Esophagus mucosa (tissue), 1 donor: ENCODE measurements at places on chromosomes 1 and 21. TPM values are rescaled to one million over a fixed set of nuclear protein-coding genes. Genes with fewer than 3 reads are reported as not detected.
A peak's percentile ranks its signal among the peaks of the same experiment; 100 is the strongest.

The ACTN2 gene
- 0.24 TPM for total RNA-seq

DNA sequence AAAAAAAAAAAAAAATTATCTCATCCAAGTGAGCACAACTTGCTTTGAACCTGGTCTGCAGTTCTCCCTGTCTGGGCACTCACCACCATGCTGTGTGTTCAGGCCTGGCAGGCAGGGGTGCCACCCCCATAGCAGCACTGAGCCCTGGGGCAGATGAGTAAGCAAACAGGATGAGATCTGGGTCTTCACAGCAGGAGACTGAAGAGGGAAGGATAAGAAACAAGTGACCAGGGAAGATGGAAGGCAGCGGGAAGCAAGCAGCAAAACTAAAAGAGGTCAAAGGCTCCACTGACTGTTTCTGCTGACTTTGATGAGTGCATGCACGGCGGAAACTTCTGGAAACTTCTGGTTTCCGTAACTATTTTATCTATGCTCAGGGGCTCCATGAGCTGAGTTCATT lies 133.5 kb upstream of the SOD1 start:
- no peak for ATAC-seq

The NHLH1 gene
- 0.08 TPM for total RNA-seq

GRCh38 chr1:70427976-70428375 lies 16.9 kb downstream of the CTH start:
- no peak for ATAC-seq

DNA sequence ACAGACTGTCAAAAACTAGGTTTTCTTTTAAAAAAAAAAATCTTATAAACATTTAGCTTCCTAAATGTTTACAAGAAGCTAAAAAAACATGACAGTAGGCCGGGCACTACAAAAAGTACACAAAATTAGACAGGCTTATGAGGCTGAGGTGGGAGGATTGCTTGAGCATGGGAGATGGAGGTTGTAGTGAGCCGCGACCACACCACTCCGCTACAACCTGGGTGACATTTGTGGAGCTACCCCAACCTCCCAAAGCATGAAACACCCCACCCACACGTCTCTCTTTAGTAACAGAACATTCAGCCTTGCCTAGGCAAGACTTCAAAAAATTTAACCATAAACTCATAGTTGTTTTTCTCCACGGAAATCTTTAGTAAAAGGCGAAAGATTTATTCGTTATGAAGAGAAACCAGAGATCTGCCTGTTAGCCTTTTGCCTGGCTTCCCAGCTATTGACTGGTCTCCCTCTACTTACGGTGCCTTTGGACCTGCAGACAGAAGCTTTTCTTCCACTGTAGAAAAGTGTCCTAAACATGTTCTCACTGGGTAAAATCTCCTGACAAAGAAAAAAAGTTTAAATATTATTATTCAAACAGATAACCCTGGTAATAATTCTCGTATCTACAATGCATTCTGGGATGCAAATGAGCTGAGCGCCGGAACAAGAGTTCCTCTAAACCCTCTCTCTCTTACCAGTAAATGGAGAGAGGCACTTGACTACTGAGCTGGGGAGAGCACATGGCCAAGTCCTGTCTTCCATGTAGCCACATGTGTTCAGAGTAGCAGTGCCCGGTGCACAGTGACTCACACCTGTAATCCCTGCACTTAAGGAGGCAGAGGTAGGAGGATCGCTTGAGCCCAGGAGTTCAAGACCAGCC lies 9.2 kb downstream of the RNU5D-1 start:
- ATAC-seq: peak; percentile 90

DNA sequence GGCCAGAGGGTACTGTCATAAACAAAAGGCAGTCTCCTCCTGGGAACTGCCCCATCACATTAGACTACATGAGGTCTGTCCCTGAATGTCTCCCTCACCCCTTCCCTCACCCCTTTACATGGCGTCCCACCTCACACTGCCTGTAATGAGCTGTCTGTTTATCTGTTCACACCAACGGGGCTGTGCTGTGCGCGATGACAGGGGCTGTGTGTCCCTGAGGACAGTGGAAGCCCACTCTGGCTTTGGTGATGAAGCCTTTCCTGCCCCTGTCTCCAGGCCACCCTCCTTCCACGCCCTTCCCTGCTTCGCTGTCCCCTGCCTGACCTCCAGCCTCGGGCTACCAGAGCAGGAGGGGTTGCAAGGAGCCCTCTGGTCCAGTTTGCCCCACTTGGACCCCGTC lies 22.7 kb downstream of the RHBG start:
- no peak for ATAC-seq

The ST6GALNAC5 gene
- total RNA-seq: 0.96 TPM

GRCh38 chr1:11908095-11908675 lies 18.0 kb downstream of the KIAA2013 start:
- peak; percentile 66 for ATAC-seq

DNA sequence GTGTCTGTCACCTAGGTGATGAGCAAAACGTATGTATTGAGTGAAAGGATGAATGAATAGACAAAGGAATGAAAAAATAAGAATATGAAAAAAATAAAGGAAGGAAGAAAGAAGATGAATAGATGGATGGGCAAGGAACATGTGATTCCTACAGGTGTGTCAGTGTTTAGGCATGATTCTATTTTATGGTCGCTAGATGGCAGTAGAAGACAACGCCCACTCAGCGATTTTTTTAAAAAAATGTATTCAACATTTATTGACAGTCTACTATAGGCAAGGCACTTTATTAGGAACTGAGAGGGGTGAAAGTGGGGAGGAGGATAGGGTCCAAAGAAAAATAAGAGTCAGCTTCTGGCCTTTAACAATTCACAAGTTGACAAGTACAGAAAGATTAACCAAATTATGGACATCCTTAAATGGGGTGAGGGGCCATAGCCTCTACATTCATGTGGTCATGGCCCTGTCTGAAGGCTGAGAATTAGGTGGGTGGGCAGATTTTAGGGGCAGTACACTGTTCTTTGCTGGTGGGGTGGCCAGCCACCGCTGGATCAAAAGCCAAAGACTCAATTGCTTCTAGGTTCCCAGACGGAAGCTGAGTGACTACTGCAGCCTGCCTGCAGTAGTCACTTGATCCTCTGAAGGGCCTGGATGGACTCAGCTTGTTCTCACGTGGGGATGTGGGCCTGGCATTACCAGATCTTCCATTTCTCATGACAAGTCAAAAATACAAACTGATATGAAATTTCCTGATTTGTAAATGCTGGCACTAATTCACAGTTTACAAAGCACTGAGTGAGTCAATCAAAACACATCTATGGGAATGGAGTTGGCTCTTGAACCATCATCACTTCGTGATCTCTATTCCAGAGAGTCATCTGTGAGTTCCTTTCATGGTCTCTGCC lies 83.9 kb downstream of the FASLG start:
- ATAC-seq: peak; percentile 37

The S100A9 gene
- 34,355 TPM for total RNA-seq

DNA sequence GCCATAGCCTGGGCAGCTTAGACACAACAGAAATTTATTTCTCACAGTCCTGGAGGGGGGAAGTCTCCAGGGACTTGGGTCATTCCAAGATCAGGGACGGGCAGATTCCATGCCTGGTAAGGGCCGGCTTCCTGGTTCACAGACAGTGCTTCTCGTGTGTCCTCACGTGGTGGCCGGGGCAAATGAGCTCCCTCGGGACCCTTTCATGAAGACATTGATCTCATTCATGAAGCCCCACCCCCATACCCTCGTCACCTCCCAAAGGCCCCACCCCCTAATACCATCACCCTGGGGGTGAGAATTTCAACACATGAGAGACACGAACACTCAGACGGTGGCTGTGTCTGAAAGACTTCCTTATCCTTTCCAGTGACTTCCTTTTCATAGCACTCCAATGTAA lies 51.5 kb downstream of the ACOT7 start:
- ATAC-seq: no peak

The THEM5 gene
- total RNA-seq: 0.32 TPM

GRCh38 chr1:239879321-239880170 lies 212.1 kb upstream of the FMN2 start:
- ATAC-seq: peak; percentile 85

The ACTL8 gene
- 0.20 TPM for total RNA-seq

DNA sequence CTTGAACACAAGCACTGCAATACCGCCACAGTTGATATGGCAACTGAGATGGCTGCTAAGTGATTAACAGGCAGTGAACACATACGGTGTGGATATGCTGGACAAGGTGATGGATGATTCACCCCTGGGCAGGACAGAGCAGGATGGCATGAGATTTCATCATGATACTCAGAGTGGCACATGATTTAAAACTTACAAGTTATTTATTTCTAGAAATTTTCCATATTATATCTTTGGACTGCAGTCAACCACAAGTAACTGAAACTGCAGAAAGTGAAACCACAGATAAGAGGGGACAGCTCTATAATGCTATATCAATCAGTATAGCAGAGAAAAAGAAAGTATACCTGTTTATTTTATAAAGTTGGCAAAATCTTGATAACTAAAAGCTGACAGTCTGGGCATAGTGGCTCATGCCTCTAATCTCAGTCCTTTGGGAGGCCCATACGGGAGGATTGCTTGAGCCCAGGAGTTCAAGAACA lies 47.9 kb downstream of the PHACTR4 start:
- ATAC-seq: peak; percentile 97

- ATAC-seq: peak; percentile 8
Observed at GRCh38 chr1:9721606-9722377, 70.3 kb downstream of the PIK3CD start.

The PCBP3 gene
- 0.72 TPM for total RNA-seq

- ATAC-seq: peak; percentile 72
Observed at GRCh38 chr21:36209626-36210171, 53.1 kb downstream of the DOP1B start.

- no peak for ATAC-seq
Observed at GRCh38 chr1:231420299-231420958, 1.7 kb downstream of the EGLN1 start.

DNA sequence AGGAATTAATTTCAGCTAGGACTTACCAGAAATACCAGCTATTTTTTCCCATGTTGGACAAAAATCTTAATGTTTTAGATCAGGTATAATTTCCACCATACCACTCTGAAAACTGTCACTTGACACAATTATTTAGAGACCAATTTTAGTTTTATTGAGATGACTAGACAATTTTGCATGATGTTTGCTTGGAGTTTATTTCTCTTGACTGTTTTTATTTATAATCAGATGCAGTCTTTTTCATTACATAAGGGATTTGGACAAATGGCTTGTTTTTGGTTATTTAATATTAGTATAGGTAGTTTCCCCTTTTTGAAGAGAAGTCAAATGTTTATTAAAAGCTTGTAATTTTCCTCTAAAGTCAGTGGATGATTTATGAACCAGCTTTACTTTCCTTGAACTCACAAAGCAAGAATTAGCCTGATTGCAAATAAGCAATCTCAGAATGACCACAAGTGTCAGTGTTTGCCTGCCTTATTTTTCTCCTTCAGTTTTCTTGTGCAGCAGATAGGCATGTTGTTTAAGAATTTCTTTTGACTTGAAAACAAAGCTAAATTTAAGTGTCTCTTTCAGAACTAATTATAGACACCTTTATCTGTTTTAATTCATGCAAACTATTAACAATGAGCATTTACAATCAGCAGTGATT lies 3.8 kb upstream of the B3GALT2 start:
- ATAC-seq: no peak

DNA sequence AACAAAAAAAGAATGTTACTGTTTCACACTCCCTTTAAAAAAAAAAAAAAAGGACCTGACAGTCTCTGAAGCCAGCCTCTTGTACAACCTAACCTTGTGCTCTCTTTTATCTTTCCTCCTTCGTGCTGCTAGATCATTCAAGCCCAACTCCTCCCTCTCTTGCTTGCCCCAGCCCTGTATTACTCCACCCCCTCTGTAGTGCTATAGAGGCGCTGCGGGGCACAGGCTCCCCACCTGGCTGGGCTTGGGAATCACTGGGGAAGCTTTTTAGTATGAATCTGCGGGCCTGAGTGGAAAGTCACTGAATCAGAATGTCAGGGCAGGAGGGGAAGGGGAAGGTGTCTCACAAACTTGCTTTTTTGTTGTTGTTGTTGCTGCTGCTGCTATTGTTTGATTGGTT lies 383.7 kb upstream of the CAMK1G start:
- ATAC-seq: no peak

GRCh38 chr1:89986020-89986419 lies 8.9 kb upstream of the ZNF326 start:
- no peak for ATAC-seq

DNA sequence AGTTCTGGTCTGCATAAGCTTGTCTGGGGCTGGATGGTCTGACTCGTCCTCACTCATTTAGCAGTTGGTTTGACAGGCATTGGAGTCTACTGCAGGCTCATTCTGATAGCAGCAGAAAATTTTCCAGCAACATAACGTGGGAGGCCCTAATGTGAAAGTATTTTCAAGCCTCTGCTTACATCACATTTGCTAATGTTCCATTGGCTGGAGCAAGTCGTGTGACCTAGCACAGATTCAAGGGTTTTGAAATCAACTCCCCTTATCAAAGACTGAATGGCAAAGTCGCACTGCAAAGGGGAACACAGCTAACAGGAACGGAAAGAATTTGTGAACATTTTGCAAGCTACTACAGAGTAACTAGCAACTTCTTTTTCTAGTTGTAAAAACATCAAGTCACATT lies 2.3 kb upstream of the USH2A start:
- ATAC-seq: no peak

The HDAC1 gene
- total RNA-seq: 108 TPM

DNA sequence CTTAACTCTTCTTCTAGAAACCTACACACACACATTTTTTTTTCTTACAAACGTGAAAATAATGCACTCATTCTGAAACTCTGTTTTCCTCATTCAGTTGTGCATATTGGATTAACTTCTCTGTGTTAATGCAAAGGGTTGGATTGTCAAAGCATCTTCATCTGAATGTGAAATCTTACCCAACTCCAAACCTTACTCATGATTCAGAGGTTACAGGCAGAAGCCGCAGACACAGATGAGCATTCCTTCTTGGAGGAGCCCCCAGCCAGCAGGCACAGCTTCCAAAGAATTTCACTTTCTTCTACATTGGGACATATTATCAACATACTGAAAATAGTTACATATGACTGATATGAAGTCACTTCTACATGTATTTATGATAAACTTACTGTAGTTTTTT lies 15.7 kb downstream of the PATJ start:
- ATAC-seq: no peak

GRCh38 chr1:91349524-91349923 lies 55.1 kb downstream of the HFM1 start:
- ATAC-seq: no peak

- ATAC-seq: no peak
Observed at GRCh38 chr1:107863342-107863741, 101.6 kb downstream of the VAV3 start.

DNA sequence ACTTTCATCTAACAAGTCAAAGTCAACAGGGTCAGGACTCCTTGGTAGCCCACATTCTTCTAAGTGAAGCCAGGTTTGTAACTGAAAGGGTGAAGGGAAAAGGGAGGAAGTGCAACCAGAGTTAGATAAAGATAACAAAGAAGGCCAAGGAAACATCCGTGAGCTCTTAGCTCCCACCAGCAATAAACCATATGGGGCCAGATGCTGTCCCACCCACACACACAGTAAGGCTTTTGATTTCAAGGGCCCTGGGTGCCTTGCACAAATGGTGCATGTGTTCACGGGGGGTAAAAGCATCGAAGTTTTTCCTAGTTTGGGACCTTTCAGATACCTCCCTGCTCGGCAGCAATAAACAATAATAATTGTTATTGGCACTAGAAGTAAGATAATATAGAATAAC lies 5.1 kb upstream of the TIAM1 start:
- no peak for ATAC-seq

GRCh38 chr1:193538003-193538354 lies 351.6 kb upstream of the B3GALT2 start:
- ATAC-seq: peak; percentile 65
